ENCODE measurements at places on chromosomes 2 and 18.

DNA sequence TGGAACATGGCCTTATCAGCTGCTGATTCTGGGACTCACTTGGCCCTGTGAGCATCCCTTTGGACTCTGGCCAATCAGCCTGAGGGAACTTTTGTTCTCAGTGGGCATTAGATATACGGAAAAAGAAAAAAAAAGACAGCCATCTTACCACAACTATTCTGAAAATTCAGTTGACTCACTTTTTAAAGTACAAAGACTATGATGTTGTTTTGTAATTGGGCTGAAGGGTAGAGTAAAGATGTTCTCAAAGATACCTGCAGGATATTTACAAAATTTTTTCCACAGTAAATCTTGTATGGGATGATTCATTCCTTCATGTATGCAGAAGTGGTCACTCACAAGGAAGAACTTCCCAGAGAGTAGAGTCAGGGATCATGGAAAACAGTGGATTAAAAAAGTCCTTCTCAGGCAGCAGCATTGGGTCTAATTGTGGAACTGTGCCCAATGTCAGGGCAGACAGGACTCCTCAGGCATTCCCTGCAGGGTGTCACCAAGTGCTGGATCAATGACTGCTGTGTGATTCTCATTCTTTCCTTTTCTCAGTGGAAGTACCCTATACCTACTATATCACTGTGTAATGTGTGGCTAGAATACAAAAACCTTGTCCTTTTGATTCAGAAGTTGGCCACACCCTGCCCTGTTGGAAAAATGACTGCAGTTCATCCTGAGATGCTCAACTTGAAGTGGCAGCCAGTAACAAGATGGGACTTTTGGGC, 35.4 kb downstream of the SULT1C4 start:
- DNase-seq, result no peak

DNA sequence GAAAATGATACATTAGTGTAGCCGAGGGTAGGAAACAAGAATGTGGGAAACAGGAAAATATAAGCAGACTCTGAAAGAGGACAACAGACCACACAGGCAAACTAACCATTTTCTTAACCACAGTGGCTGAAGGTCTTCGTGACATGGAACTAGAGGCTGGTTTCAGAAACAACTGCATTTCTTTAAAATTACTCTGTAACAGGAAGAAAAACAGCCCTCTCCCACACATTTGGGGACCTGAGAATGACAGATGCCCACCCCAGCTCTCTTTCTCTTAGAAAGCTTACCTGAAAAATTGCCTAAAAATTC, 13.8 kb upstream of the SLC25A52 start:
- no peak for DNase-seq

DNA sequence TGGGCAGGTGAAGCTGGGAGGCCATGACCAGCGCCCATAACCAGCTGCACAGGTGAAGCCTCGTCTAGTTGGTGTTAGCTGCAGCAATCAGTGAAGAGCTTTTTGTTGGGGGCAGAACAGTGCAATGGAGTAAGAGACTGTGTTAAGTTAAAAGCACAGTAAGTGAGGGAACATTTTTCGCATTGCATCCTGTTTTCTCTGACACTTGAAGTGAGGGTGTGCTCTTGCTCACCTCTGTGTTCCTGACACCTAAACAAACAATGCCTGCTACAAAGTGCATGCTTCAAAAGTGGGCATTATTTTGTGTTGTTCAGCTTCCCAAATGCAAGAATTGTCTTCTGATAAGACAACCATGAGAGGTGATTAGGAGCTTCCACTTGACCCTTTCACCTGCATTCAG, 324.0 kb upstream of the ACVR2A start:
- DNase-seq, result no peak

DNA sequence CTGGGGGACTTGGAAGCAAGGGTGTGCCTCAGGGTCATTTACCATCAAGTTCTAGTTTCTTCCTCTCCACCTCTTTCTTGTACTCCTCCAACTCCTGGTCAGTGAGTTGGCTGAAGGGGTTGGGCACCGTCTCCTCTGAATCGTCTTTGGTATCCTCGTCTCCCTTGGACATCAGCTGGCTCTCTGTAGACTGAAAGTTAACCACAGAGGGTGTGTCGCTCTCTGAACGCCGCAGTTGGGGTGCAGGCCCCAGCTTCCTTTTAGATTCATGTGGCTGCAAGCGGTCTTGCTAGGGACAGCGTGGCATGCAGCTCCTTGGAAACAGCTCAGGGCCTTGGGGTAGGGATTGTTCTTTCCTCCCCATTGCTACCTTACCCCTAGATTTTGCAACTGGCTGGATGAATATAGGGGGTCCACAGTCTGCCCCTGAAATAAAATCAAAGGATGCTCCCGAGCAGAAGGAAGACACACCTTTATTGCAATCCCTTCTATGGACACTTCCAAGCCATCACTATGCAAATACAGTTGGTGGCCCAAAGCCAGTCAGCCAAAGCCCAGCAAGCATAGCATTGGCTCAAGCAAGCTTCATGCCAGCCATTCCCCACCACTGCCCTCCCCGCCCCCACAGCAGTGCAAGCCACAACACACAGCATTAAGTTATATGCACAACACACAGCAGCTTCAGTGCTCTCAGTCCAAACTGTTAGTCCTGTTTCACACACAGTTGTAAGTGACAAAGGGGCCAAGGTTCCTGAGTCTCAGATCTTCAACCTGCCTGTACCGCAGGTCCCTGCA, 93.2 kb downstream of the ADD2 start:
- no peak for DNase-seq

DNA sequence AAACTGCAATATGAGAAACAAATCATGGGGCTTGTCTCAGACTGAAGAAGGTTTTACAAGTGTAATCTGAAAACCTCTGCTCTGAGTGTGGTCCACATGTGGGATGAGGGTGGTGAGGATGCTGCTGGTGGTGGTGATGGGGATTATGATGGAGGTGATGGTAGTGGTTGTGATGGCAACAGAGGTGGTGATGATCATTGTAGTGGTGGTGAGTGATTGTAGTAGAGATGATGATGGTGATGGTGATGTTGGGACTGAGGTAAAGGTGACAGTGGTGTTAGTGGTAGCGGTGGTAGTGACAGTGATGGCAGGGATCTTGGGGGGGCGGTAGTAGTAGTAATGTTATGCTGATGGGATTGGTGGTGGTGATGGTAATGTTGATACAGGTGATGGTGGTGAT, 217.8 kb downstream of the ANAPC1 start:
- no peak for DNase-seq

DNA sequence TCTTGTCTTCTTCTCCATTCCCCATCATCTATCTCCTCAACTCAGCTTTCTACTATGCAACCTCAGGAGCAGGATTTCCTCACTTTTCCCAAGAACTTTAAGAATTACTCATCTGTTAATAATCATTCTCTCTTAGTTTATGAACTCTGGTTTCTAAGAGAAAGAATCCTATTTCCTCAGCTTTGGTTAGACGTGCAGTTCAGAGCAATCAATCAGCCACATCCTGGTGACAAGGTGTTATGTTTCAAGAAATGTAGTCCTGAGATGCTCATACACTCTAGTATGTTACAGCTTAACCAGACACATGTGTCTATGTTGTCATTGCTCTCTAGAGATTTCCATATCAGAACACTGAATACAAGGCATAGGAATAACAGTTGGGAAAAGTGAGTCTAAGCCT, 277.9 kb downstream of the MBD2 start:
- no peak for DNase-seq

Data from activated gamma-delta T cell (primary cell).